ENCODE measurements at places on chromosomes 2 and 18.

DNA sequence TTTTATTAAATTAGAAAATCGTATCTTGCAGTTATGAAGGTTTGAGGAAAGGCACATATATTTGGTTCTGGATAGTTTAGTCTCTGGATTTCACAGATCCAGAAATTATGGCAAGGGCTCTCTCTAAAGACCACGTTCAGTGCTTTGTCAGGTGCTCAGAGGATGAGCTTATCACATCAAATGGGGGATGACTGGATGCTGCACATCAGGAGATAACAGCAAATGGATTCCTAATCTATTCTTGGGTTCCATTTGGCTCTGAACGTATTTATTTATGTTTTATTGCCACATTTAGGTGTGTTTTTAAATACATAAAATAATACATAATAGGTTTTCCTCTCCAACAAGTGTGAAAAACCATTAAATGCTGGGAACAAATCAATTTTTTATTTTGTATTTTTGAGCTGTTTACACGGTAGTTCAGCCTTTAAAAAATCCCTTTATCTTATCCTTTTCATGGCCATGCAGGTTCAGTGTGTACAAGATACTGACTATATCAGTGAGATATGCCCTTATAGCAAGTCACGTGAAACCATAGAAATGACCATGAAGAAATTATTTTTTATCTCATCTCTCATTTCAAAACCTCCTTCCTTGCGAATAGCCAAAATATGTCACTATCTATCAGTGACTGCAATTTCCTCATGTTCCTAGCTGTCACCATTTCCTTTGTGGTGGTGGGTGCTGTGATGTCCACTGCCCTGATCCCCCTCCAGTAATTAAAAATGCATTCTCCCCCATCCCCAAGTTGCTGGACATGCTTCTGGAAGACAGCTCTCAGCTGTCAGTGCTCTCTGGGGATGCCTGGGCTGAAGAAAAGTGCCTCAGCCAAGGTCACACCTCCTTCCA is 25.9 kb upstream of the CXCR4 start:
- DNase-seq = no peak

DNA sequence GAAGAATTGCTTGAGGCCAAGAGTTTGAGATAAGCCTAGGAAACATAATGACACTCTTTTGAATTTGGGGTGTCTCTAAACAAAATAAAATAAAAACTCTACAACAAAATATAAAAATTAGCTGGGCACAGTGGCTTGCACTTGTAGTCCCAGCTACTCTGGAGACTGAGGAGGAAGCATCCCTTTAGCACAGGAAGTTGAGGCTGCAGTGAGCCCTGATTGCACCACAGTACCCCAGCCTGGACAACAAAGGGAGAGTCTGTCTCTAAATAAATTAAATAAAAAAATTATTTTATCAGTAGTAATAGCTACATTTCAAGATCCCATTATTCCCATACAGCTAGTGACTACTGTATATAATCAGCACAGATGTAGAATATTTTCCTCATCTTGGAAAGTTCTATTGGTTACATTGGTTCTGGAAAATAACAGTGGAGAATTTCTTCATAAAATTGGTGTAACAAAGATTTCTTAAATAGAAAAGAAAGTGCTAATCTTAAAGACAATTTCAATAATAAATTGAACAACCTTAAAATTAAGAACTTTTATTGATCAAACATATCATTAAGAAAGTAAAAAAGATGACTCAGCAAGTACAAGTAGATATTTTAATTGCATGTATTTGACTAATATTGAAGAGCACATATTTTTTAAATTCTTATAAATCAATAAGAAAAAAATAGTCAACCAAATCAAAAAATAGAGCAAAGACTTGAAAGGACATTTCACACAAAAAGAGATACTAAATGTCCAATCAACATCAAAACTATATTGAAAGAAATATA is 90.4 kb upstream of the KYNU start:
- no peak for DNase-seq

- DNase-seq = no peak
Measured at GRCh38 chr2:148882051-148882450, 7.0 kb downstream of the KIF5C start.

GRCh38 chr2:193348055-193348454 is 1153.3 kb upstream of the TMEFF2 start:
- DNase-seq = no peak

DNA sequence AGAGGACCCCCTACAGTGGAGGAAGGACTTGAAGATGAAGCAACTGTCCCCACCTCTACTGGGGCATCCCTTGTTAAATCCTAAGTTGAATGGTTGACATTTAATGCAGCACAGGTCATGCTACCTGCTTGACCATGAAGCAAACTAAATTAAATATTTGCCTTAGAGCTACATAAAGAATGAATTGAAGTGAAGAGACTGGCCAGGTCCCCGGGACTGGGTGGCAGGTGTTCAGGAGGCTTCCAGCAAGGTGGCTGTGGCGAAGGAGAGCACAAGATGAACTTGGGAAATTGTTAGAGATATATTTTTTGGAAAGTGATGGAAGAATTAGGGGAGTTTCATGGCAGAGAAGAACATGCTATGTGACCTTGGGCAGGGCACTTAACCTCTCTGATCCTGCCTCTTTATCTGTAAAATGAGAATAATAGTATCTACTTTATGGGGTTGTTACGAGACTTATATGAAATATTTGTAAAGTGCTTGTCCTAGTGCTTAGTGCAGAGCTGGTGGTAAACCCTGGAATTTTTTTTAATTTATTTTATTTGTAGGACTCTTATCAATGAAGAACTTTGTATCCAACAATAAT is 37.3 kb downstream of the EFR3B start:
- no peak for DNase-seq

GRCh38 chr2:78301166-78301789 is 724.2 kb upstream of the REG3G start:
- DNase-seq = no peak

GRCh38 chr18:76822506-76823160 is at the start of gene ZNF236:
TSS of gene ZNF236 (plus strand) at chr18:76822557. CDS start at chr18:76822608, 51 bp downstream.
- peak; percentile 76 for DNase-seq

DNA sequence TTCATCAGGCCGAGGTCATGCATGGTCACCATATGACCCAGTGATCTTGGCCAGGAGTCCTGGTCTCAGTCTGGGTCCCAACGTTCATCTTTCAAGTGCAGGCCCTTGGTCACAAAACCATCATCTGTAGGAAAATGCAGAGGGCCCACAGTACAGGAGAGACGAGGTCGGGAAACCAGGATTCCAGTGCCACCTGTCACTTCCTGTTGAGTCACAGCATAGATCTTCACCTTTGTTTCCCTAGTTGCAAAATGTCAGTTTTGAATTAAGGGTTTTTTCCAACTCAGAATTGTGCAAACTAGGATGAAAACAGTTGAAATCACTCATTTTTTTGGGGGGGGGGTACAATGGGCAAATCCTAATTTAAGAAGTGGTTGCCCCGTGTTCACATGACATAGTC is 162.2 kb downstream of the INSIG2 start:
- DNase-seq = no peak
